Thoracic aorta (tissue), 2 donors: ENCODE measurements at places on chromosomes 2 and 18. TPM values are rescaled to one million over a fixed set of nuclear protein-coding genes. Genes with fewer than 3 reads are reported as not detected.

SMYD1 gene
- total RNA-seq, result not detected

UGT1A5 gene
- total RNA-seq, result not detected

OR6B2 gene
- not detected for total RNA-seq

RUFY4 gene
- total RNA-seq, result not detected

PLEK gene
- total RNA-seq, result 16.2 TPM

SIGLEC15 gene
- 0.54 TPM for total RNA-seq

RBM43 gene
- total RNA-seq, result 5.3 TPM

SIX3 gene
- 0.14 TPM for total RNA-seq

DYNAP gene
- total RNA-seq, result not detected

ADAM23 gene
- total RNA-seq, result 6.4 TPM

AQP12A gene
- total RNA-seq, result not detected

SKOR2 gene
- not detected for total RNA-seq

CCBE1 gene
- 1.6 TPM for total RNA-seq

CHST10 gene
- 4.6 TPM for total RNA-seq

DOK6 gene
- total RNA-seq, result 2.0 TPM

FRZB gene
- 203 TPM for total RNA-seq

EFEMP1 gene
- total RNA-seq, result 1,782 TPM

DSC1 gene
- 0.41 TPM for total RNA-seq

SLC30A3 gene
- 8.5 TPM for total RNA-seq

MTHFD2 gene
- 93.3 TPM for total RNA-seq

ALPG gene
- not detected for total RNA-seq

LYG1 gene
- not detected for total RNA-seq

KCNG2 gene
- total RNA-seq, result 1.5 TPM

GRHL1 gene
- 0.41 TPM for total RNA-seq

IL1RL1 gene
- total RNA-seq, result 22.2 TPM

STARD6 gene
- total RNA-seq, result not detected

UGT1A3 gene
- not detected for total RNA-seq

EHBP1 gene
- total RNA-seq, result 28.4 TPM

HRH4 gene
- not detected for total RNA-seq

RAD51AP2 gene
- total RNA-seq, result not detected

FAM237A gene
- not detected for total RNA-seq

PLCD4 gene
- total RNA-seq, result 1.6 TPM

IL36G gene
- total RNA-seq, result not detected

ASTL gene
- total RNA-seq, result not detected

DNER gene
- total RNA-seq, result 3.3 TPM

FSHR gene
- not detected for total RNA-seq

ZFAND2B gene
- 21.7 TPM for total RNA-seq

FEV gene
- not detected for total RNA-seq

GPBAR1 gene
- total RNA-seq, result 4.2 TPM

IL1RN gene
- 8.6 TPM for total RNA-seq

CHRND gene
- not detected for total RNA-seq

ACVR1C gene
- 0.41 TPM for total RNA-seq

CYBRD1 gene
- total RNA-seq, result 357 TPM

ITGB6 gene
- total RNA-seq, result not detected

SLC5A7 gene
- total RNA-seq, result 0.14 TPM

RTP5 gene
- total RNA-seq, result not detected

TRIM43 gene
- not detected for total RNA-seq

BARD1 gene
- total RNA-seq, result 15.4 TPM

C2orf80 gene
- not detected for total RNA-seq

VSNL1 gene
- total RNA-seq, result not detected

WNT10A gene
- 1.6 TPM for total RNA-seq

GPC1 gene
- 94.2 TPM for total RNA-seq

UGP2 gene
- 103 TPM for total RNA-seq

CPS1 gene
- total RNA-seq, result 3.4 TPM

GPR17 gene
- total RNA-seq, result not detected
